ENCODE measurements at places on chromosomes 12 and 14.

DNA sequence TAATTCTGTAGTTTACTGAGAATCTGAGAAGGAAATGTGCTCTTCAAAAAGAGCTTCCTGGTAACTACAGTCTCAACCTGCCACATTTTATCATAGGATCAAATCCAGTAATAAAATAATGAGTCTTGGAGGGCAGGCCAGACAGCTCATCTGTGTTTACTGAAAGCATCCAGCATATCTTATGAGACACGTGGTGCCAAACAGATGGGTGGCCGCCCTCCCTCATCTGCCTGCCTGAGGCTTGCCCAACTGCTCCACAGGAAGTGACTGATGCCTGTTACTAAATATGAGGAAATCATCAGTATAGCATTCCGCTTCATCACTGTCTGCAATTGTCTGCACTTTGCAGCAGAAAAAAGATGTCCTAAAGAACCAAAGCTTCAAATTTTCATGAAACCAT is 13.5 kb downstream of the DHRS7 start:
- peak; percentile 88 for DNase-seq

DNA sequence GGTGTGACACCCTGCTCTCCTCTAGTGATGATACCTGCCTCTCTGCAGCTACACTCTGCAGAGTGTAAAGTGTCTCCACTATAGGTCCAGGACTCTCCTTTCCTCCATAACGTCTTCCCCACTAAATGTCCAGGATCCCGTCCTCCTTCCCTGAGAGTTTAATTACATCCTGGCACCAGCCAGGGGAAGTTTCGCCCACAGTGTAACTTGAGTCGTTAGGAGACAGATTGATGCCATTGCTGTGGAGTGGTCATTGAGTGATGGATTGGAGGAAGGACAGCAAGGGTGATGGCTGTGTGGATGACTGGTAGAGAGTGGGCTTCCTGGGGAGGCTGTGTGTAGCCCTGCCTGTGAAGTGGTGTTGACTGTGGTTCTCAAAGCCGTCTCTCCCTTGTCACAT is 84.0 kb upstream of the TMEM132D start:
- DNase-seq: no peak

DNA sequence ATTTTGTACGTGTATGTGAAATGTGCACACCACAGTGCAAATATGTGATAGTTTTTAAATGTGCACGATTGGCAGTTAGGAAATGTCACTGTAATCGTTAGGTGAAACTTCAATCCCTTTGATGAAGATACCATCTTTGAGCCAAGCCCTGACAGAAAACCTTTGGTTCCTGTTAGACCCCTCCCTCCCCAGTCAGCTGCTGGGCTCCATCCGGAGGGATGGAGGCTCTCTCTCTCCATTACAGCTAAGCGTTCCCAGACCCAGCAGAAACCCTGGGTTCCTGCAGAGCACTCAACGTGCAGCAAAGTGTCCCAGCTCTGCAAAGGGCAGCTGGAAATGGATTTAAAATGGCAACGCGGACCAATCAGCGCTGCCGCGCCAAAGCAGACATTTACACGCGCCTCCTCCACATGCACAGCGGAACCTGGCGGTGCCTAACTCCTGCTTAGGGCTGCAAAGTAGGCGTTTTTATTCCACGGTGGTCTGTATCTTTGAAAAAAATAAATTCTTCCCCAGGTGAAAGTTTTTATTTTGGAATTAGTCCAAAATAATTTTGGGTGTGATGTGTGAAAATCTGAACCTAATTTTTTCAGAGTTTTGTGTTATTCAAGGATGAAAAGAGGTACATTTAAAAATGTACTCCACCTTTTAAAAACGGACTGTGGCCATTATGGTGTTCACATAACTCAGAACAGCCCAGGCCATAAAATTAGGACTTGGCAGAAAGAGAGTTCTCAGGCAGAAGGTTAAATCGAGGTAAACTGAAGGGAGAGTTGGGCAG is 1.4 kb upstream of the HMGA2 start:
- DNase-seq: peak; percentile 56

GRCh38 chr14:99564256-99564925 is 39.6 kb downstream of the CCDC85C start:
- DNase-seq: no peak

- DNase-seq: no peak
Observed at GRCh38 chr12:126369487-126370463, 1304.5 kb downstream of the AACS start.

DNA sequence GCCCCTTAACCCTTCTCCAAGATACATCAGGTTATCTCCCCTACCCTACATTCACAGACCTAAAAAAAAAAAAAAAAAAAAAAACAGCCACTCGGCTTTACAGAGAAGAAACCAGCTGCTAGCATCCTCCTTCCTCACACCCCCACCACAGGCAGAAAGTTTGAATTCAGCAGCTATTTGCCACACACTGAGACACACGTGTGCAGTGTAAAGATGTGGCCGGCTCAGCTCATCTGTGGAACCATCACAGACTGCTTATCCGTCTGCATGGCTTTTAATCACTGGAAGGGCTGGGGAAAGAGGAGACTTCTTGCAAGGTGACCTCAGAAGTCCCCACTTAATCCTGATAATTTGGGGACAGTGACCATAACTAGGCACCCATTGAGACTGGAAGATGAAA is 50.0 kb downstream of the VWF start:
- peak; percentile 74 for DNase-seq

GRCh38 chr14:70014406-70015095 is 135.3 kb downstream of the SMOC1 start:
- DNase-seq: no peak

DNA sequence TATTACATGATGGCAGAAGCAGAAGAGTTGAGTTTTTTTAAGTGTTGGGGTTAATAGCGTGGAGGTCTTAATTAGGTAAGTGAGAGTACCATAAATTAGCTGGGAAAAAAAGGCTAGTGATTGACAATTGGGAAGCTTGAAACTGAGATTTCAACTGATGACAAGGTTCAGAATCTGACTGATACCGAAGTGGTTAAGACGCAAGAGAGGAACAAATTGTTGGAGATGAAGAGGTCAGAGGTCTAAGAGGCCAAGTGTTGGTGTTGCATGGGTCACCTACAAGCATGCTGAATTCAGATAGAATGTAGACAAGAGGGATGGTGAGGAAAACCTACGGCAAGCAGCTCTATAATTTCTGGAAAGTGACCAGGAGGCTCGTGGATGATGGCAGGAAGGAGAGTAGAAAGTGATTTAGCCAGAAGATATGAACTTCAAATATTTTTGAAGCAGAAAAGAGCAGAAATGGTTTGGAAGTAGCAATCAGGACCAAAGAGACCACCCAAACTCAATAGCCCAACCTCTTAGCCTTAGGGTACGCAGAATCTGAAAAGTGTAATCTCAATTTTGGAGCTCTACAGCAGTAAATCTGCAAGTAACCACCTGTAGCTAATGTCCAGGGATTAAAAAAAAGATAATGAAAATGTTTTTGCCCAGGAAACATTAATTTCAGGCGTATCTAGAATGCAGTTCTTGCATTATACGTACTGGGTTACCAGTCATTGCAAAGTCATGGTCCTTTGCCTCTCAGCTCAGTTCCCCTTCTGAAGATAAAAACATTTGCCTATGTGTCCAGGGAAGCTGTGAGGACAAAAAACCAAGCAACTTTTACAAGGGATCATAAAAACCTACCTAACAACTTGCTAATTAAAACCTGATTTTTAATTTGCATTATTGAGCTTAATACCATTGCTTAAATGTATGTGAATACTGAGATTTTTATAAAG is 1.7 kb upstream of the TMPO start:
- DNase-seq: no peak

- no peak for DNase-seq
Observed at GRCh38 chr12:90653040-90653439, 301.9 kb downstream of the CCER1 start.

GRCh38 chr14:83425138-83425537 is 1891.5 kb upstream of the SEL1L start:
- no peak for DNase-seq

DNA sequence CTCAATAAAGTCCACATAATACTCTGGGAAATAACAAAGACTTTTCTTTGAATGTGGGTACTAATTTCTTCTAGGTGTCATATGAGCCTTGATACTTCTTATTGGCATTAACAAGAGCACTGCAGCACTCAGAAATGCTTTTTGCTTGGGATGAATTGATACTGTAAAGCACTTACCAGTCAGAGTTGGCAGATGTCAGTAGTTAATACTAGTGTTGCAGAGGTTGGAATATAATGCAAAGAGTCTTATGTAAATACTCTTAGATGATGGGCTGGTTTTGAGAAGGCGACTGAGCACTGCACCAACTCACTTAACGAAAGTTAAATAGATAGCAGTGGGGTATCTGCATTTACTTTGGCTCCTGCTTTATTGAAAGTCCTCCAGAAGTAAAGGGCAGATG is 25.6 kb upstream of the MBIP start:
- no peak for DNase-seq

- no peak for DNase-seq
Observed at GRCh38 chr12:3622822-3623690, 129.9 kb downstream of the CRACR2A start.

DNA sequence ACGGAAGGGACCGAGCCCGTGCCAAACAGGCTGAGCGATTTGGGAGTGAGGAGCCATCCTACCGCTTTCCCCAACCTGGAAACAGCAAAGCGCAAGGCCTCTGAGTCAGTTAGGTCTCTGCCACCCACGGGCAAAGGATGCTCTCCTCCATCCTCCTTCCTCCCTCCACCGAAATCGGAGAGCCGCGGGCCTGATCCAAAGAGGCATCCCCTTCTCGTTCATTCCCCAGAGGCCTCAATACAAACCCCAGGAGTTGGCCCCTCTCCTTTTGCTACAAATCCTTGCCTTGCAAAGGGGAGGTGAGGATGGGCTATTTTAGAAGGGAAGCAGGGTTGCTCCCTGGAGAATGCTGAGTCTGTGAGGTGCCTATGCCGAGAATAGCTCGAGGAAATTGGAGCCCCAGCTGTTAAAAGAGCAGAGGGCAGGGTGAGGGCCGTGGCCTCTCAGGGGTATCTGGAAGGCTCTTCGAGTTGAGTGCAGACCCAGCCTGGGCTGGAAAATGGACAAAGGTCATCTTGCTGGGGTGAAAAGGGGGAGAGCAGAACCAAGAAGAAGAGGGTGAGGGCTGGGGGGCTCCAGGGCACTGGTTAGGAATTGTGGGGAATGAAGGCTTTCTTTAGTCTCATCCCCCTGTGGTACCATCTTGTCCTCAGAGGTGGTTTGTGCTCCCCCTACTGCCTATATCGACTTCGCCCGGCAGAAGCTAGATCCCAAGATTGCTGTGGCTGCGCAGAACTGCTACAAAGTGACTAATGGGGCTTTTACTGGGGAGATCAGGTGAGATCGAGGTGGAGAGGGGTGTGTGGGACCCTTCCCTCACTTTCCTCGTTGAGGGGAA is 1.1 kb downstream of the TPI1 start:
- peak; percentile 73 for DNase-seq

DNA sequence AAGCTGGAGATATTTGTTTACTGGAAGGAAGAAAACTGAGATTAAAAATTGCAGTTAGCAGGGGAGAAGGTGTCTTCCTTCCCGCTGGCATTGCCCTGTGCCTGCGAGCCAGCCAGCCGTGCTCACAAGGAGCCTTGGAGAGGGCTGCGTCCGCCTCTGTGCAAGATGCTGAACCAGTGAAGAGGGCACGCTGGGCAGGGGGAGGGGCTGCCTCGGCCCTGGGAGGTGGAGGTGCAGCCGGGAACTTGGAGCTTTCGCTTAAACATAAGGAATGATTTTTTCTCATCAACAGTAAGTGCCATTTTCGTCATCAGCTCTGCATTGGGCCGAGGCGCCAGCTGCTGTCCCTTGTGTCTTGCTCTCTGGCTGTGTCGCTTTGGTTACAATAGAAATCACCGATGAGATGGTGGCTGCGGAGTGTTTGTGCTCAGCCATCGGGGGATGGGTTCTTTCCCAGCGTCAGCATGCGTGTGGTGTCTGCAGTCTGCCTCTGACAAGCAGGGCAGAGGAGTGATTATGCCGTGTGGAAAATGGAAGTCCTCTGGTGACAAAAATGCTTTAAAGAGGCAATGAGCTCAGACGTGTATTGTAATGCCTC is 97.3 kb downstream of the ESR2 start:
- peak; percentile 69 for DNase-seq

DNA sequence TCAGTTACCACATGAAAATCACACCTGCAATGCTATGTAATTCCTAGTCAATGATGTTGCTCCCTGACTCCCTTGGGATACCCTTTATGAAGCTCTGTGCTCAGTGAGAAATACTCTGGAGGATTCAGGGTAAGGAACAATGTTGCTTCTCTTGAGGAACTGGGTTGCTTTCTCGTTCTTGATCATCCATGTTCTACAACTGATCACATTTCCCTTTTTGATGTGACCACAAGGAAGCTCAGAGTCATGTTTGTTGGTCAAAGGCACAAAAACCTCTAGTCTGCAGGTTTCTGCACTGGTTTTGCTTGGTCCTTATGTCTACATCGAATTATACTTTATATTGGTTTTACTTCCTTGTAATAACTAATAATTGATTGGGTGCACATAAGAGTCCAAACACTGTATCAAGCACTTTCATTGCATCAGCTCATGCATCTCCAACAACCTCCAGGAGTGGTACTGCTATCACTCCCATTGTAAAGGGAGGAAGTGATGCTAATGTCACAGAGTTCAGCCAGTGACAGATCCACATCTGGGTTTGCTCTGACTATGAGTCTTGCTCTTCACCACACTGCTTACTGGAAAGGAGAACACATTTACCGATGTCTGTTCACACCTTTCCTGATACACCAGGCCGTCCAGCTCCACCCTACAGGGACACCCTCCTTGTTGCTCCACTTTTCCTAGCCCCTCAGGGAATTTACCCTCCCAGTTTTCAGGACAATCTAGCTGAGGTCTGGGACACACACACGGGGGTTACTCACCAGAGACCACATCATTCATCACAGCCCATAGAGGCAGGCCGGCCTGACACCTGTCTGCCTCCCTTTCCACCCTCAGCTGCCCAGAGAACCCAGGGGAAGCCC is 41.0 kb downstream of the CMKLR1 start:
- DNase-seq: no peak

GRCh38 chr12:111182382-111182781 is 186.5 kb downstream of the PHETA1 start:
- no peak for DNase-seq
